ENCODE measurements at places on chromosomes 11 and 22.

DNA sequence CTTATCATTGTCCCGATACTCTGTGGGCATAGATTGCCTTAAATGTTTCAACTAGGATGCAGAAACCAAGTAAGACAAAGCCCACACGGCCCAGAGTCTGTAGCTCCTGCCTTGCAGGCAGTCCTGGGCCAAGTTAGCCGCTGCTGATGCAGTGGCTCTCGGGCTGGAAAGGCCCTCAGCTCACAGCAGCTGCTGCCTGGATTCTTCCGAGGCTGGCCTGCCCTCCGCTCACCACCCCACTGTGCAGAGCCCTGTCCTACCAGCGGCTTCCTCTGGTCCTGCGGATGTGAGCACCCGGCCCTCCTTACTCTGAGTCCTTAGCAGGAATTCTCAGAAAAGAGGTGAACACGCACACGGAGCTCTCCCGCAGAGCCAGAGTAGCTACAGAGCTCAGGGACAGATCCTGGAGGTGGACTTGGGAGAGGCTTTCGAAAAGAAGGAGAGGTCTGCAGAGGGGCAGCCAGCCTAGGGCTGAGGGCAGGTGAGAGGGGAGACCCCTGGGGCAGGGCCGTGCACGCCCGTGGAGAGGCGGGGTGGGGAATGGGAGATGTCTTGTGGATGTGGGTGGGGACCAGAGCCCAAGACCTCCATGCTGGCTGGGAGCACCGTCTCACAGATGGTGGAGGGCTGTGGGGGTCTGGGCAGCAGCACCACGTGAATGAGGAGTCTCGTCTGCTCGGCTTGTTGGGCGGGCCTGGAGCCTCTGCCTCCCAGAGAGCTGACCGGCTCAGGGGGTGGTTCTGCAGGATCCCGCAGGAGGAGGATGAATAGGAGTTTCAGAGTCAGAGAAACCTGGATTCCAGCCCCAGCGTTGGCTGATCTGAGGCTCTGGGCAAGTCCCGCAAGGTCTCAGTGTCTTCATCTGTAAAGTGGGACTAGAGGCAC lies 117.4 kb upstream of the B3GAT1 start:
- no peak for DNase-seq

DNA sequence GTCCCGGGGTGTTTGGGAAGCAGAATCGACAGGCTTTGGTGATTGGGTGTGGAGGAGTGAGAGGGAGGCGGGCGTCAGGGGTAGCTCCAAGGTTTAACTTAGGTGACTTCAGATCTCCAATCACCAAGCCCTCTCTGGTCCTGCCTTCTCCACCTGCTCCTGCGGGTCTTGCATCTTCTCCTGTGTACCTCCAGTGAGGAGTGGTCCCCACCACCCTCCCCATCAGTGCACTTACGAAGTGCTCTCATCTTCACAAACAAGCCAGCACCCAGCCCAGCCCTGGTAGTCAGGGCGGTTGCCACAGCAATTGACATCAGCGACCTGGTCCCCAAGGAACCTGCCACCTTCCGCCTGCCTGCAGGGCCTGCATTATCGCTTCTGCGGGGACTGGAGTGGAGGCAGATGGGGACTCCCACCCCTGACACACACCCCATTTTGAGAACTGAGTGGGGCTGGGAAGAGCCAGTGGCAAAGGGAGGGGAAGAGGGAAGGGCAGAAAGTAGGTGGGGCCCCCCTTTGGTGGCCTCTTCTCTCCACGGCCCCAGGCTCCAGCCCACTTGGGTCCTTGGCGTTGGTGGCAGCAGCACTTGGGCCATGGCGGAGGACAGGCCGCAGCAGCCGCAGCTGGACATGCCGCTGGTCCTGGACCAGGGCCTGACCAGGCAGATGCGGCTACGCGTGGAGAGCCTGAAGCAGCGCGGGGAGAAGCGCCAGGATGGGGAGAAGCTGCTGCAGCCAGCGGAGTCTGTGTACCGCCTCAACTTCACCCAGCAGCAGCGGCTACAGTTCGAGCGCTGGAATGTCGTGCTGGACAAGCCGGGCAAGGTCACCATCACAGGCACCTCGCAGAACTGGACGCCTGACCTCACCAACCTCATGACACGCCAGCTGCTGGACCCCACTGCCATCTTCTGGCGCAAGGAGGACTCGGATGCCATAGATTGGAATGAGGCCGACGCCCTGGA lies at the start of gene OMP:
TSS of gene OMP (plus strand) at position 595 of the 965 bp plus-strand sequence. CDS start at position 595, 0 bp downstream.
- DNase-seq = no peak

- no peak for DNase-seq
Measured at GRCh38 chr11:2867722-2868505, 17.7 kb downstream of the CDKN1C start.

- DNase-seq = no peak
Measured at GRCh38 chr11:55106391-55106790, 155.6 kb upstream of the TRIM48 start.

GRCh38 chr22:35446365-35446764 lies 46.4 kb downstream of the MCM5 start:
- no peak for DNase-seq

DNA sequence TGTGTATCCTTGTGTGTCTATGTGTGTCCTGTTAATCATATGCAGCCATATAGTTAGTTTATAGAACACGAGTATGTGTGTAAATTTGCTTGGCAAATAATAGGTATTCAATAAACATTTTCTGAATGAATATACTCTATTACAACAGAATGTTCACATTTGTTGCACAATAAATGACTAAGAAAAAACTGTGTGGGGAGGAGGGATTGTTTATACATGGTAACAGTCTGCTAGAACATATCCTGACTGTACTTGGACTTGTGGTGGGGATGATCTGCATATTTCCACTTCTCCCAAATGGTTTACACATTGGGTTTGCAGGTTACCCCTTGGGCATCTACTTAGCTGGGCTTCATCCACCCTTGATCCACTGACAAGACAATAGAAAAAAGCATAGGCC lies 194.6 kb downstream of the INSC start:
- DNase-seq = no peak

DNA sequence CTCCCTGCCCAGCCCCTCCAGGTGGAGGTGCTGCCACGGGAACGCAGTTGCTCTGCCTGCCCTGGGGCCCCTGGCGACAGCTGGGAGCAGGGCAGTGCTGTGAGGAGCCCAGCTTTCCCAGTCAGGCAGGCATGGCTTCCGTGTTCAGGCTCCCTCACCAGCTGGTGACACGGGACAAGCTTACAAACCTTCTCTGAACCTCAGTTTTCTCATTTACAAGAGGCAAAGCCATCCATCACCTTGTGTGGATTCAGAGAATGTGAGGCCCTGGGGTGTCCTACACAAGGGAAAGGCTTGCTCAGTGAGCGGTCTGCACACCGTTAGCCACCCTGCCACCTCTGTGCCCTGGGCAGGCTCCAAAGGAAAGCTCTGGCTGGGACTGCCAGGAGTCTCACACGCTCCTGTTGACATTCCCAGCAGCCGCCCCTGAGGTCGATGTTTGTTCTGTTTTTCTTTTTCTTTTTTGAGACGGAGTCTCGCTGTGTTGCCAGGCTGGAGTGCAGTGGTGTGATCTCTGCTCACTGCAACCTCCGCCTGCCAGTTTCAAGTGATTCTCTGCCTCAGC lies 23.5 kb downstream of the SUN2 start:
- no peak for DNase-seq

GRCh38 chr22:36097880-36098279 lies 62.7 kb downstream of the APOL3 start:
- no peak for DNase-seq

GRCh38 chr22:45224988-45225731 lies 15.5 kb downstream of the KIAA0930 start:
- DNase-seq = no peak

DNA sequence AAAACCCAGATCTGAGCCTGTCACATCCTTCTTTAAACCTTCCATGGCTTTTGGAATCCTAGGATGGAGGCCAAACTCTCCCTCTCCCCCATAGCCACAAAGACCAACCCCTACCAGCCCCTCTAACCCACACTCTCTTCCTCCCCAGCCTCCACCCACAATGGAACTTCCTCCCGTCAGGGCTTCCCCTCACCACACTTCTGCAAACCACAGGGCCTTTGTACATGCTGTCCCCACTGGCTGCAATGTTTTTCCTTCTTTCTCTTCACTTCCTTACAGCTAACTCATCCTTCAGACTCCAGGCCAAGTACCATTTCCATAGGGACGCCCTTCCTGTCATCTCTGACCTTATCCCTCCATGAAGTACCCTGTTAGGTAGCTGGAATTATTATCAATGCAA lies 393.5 kb downstream of the MN1 start:
- no peak for DNase-seq

GRCh38 chr11:134532921-134533421 lies 120.9 kb upstream of the B3GAT1 start:
- no peak for DNase-seq

- no peak for DNase-seq
Measured at GRCh38 chr11:130881475-130882137, 34.7 kb downstream of the SNX19 start.

DNA sequence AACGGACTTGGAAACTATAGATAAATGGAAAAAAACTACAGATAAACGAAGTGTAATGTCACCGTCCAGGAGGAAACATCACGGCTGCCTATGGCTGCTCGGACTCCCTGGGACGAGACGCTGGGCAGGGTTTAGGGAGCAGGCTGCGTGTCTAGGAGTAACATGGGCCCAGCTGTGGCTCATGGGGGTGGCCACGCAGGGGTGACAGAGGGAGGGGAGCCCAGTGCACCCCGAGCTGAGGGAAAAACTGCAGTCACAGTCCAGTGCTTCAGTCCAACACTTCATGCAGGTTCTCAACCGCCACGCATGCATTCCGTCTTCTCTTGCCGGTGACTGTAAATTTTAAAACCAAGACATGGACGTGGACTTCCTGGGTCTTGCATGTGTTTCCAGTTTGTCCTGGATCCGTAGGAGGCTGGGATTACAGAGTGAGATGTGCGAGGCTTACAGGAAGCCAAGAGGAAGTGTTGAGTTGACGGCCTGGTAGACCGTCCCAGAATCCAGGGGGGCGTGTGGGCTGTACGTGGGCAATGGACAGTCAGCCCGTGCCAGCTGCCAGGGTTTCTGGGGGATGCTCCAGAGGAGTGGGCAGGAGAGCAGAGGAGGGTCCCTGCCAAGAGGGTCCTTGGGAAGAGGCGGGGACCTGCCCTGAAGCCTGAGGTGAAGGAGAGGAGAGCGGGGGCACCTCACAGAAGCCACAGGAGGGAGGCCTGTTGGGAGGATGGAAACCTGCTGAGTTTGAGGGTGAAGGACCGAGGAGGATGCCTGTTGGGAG lies 691.4 kb downstream of the BRD1 start:
- no peak for DNase-seq

DNA sequence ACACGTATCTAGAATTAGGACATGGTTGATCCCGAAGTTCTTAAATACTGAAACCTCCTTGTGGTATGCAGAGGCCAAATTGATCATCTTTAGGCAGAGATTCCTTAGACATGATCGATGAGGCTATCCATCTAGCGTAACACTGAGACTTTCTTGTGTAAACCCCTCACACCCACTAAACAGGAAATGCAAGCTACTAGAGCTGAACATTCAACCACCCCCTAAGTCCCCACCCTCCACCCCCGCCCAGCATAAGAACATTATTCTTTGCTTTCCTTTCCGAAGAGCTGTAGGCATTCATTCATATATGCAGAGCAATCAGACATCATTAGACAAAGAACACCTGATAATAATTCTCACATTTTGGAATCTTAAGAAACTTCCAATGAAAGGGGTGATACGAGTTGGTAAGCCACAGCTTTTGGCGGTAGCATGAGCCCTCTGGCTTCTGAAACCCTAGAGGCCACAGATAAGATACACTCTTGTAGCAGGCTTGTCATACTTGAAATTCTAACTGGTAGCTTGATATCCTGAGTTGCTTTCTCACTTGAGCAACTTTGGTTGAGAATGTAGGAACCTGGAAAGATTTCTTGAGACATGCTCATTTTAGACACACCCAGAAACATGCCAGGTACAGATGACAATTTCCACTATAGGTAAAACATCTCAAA lies 42.2 kb downstream of the FLI1 start:
- no peak for DNase-seq

DNA sequence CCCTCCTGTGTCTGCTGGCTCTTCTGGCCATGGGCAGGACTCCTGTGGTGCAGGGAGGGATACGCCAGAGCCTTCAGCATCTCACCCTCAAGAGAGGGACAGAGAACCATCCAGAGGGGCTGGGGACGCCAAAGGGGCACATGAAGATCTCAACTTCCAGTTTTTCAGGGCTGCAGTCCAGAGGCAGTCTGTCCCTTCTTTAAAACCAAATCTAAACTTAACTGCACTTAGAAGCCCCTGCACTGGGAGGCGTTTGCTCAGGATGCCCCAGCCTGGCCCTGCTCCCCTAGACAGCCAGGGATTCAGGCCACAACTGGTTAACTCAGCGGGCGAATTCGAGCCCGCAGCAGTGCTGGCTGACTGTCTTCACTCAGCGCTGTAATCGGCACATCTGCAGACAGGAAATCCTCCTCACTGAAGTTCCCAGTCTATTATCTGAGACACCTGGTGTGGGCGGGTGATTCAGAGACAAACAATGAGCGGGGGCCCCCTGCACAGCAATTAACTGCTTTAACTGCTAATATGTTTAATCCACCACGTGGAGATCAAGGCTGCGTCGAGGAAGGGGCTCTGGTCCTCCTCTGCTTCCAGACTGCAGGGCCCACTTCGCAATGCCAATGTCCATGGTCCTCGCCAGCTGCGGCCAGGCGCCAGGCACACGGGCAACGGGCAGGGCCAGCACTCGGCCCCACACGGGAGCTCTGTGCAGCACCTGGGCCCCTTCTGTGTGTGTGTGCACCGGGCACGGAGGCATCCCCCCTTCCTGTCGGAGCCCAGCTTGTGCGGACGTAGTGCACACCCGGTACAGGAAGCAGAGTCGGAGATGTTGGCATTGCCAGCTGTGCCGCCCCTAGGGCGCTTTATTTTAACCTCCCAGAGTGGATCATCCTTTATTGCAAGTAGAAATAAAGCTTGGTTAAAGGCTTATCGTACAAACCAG lies 36.9 kb upstream of the GNB1L start:
- DNase-seq = peak; percentile 72

DNA sequence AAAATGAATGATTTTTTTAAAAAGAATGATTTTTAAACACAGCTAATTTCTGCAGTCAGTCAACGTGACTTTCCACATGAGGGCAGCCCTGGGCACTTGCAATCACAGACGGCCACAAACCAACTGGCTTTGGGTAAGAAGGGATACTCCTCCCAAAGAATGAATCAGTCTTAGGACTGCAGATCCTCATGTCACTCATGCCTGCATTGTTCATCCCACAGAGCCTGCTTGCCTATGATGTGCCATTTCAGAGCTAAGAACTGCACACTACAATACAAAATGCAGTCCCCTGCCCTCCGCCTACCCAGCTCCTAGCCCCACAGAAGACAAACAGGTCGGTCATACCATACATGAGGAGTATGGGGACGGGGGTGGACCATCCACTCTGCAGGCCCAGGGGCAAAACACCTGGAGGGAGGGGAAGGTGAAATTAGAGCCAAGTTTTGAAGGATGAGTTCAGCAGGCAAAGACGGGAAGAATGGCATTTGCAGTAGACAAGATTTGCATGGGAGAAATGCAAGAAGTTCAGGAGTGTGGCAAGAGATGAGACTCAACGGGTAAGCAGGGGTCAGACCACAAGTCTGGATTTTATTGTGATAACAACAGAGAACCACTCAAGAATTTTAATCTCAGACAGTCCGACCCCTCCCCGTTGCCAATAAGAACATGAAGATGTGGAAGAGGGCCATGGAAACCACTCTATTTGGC lies 24.7 kb downstream of the PACSIN2 start:
- no peak for DNase-seq

- no peak for DNase-seq
Measured at GRCh38 chr11:106997227-106997626, 21.0 kb downstream of the GUCY1A2 start.
